Cerebellum (tissue), 4 donors: ENCODE measurements at places on chromosomes 4 and X. TPM values are rescaled to one million over a fixed set of nuclear protein-coding genes. Genes with fewer than 3 reads are reported as not detected.

Gene KLHL34
- 0.09 TPM for total RNA-seq

Gene MTCP1
- total RNA-seq: 7.4 TPM

Gene SSX4
- total RNA-seq: not detected

Gene FAM47E
- total RNA-seq: 7.3 TPM

DNA sequence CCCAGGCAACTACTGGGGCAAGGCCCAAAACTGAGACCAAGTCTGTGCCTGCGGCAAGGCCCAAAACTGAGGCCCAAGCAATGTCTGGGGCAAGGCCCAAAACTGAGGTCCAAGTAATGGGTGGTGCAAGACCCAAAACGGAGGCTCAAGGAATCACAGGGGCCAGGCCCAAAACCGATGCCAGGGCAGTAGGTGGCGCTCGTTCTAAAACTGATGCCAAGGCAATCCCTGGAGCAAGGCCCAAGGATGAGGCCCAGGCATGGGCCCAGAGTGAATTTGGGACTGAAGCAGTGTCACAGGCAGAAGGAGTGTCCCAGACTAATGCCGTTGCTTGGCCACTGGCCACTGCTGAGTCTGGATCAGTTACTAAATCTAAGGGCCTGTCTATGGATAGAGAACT is 2.7 kb downstream of the GPRASP2 start:
- no peak for DNase-seq

DNA sequence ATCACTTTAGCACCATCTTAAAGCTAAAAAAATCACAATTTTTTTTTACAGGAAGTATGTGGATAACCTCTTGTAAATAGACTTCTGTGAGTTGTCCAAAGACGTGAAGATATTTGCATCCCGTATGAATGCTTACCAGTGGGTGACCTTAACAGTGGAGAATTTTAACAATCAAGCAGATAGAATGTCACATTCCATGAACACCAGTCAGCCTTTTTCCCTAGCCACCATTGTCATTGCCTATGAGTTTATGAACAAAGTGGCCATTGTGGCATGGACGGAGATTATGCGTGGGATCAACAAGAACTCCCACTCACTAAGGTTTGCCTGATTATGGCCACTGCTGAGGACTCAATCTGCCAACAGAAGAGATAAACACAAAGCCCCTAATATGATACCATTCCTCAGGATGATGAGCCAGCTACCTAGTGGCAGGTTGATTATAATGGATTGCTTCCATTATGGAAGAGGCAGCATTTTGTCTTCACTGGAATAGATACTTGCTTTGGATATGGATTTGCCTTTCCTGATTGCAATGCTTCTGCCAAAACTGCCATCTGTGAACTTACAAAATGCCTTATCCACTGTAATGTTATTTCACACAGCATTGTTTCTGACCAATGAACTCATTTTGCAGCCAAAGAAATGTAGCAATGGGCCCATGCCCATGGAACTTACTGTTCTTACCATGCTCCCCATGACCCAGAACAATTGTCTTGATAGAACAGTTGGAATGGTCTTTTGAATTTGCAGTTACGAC is 830.9 kb upstream of the NDST4 start:
- DNase-seq: peak; percentile 41
